ENCODE measurements at places on chromosomes 3 and 15.

DNA sequence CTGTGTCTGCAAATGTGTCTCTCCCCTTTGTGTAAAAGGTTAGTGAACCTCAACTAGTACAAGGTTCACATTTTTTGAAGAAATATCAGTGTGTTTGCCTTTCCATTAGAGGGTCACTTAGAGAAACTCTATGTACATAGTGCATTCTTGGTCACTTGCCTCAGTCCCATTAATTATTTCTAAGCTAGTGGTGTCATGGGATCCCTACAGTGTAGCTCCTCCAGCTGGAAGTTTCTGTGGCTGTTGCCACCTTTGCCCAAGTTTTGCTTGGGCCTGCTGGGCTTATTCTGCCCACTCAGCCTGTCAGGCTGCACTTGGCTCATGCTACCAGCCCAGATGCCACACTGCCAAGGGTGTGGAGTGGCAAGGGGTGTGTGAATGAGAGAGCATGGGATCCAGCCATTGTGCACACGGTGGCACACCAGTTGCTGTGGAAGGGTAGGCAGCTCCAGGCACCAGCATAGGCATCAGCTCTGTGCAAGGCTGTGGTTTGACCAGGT is 161.7 kb downstream of the ARPP21 start:
- no peak for DNase-seq

DNA sequence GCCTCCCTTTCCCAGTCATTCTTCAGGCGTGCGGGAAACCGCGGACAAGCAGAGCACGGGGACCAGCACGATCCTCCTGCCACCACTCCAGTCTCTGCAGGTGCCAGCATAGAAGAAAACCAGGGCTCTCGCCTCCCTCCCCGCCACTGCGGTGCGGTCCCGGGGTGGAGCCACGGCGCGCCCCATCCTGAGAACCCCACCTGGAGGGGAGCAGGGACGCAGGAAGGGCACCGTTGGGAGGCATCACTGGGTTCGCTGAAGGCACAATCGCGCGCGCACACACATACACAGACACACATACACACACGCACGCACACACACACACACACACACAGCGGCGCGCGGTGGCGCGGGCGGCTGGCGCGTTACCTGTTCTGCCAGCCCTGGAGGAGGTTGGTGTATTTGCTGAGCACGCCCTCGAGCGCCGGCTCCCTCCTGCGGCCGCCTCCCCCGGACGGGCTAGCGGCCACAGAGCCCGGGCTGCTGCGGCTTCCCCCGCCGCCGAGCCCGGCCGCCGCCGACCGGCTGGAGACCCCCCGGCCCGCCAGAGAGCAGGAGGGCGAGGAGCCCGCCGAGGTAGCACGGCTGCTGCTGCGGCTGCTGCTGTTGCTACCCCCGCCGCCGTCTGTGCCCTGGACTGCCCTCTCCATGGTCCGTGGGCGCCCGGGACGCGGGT is 394 bp downstream of the OSBPL10 start:
- DNase-seq: peak; percentile 31

DNA sequence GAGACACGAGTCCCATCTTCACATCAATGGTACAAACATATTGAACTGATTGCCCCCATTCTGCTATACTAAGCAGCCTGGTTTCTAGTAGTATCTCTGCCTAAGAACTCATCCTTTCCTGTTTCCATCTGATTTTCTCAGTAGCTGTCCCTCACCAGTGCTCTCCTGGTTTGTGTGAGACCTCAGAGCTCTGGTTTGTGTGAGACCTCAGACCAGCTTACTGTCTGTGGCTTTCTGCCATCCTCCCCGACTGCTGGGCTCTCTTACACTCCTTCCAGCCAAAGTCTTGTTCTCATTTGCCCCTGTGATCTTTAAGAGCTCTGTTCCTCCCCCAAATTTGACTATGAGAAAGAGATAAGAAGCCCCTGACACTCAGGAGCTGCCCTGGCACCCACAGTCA is 41.1 kb upstream of the NEDD4 start:
- no peak for DNase-seq

GRCh38 chr3:141311170-141311495 is 57.2 kb upstream of the ZBTB38 start:
- DNase-seq: no peak

DNA sequence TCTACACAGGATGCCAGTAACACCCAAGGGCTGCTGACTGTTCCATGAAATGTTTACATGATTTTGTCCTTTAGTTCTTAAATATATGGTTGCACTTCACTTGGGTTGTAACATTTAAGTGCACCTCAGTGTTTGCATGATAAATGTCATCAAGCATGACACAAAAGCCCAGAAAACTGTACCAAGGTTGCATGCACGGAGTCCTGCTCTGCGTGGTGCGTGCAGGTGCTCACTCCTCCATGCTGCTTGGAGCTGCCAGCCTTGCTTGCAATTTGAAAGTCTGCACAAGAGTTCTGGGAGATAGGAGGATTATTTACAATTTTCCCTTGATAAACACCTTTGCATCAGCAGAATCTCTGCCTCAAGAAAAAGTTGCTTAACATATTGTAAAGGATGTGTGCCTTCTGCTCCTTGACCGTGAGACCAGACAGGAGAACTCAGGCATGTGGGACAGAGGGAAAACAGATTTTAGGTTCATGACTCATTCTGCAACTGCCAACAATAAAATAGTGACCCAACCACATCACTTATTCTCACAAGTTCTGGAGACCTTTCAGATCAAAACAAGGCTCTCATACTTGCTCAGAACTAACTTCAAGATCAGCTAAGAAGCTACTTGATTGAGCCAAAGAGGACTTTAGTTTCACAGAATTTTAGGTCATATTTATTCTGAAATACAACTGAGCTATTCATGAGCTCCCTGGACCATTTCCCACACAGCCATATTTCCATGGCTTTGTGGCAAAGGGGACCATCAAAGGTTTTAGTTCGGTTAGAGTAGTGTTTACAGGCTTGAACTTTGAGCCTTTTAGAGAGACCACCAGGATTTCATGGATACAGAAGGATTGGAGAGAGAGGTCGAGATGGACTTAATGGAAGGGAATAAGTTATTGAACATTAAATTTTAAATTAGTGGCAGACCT is 128.4 kb upstream of the ZBED2 start:
- peak; percentile 81 for DNase-seq

DNA sequence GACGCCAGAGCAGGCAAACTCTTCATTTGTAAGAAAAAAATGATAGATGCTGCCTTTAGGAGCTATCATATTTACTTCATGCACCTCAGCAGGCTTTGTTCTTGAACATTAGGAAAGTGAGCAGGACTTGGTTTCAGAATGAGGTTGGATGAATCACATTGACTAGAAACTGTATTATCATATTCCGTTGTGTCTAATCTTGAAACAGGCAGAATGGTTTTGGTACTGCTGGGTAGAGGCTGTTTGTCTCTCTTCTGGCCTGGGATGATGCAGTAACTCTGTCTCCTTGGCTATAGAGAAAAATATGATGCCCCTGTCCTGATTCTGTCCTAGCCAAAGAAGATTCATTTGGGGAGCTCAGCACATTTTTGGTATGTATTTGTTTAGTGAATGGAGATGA is 344.2 kb upstream of the GRM7 start:
- DNase-seq: no peak

GRCh38 chr15:58556541-58556940 is 124.8 kb downstream of the LIPC start:
- no peak for DNase-seq

DNA sequence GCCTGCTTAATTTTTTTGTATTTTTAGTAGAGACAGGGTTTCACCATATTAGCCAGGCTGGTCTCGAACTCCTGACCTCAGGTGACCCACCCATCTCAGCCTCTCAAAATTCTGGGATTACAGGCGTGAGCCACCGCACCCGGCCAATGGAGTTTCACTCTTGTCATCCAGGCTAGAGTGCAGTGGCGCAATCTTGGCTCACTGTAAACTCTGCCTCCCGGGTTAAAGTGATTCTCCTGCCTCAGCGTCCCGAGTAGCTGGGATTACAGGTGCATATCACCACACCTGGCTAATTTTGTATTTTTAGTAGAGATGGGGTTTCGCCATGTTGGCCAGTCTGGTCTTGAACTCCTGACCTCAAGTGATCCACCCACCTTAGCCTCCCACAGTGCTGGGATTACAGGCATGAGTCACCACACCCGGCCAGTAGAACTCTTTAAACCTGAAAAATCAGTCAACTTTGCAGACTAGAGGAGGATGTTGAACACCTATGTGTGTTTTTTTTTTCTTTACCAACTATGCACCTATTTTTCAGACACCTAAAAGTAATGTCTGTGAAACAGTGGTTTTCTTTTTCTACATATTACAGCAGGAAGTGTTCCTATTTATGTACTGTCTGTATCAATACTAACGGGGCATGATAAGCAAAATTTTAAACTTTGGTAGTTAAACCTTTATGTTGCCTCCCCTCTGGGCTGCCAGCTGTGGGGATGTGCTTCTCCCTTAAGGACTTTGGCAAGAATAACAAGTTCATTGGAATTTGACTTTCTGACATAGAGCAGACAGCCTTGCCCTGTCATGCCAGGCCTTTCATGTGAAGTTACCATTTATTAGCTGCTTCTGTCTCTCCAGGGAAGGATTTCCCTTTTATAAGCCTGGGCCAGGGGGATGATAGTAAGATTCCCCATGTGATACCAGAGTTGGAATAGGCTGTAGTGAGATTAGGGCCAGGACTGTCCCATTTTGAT is 8.1 kb downstream of the ARIH2 start:
- DNase-seq: no peak

GRCh38 chr3:21913791-21914190 is 162.8 kb upstream of the ZNF385D start:
- DNase-seq: peak; percentile 82

DNA sequence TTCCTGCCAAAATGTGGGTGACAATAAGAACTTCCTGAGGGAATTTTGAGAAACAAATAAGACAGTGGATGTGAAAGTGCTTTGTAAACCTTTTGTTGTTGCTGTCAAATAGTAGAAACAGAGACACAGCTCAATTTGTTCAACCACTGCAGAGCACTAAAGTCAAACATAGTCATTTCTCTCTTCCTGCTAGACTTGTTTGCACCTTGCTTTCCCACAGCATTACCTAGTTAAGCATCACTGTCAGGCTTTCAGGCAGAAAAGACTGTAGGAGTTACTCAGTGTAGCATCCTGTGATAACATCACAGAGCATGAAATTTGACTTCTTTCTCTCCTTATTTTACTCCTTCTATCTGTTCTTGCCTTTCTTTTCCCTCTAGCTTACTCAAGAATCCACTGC is 27.1 kb downstream of the SLC12A1 start:
- no peak for DNase-seq

- no peak for DNase-seq
Measured at GRCh38 chr3:9834520-9835380, 9.1 kb downstream of the RPUSD3 start.

- DNase-seq: no peak
Measured at GRCh38 chr3:182730675-182731042, 62.6 kb upstream of the ATP11B start.

GRCh38 chr15:42427429-42428223 is 63.3 kb downstream of the ZNF106 start:
- DNase-seq: peak; percentile 91

GRCh38 chr15:83219026-83219425 is 11.4 kb upstream of the HDGFL3 start:
- no peak for DNase-seq

- DNase-seq: peak; percentile 52
Measured at GRCh38 chr15:28786521-28786920, 61.9 kb downstream of the GOLGA6L7 start.

- peak; percentile 89 for DNase-seq
Measured at GRCh38 chr3:138921316-138922292, 25.3 kb downstream of the FOXL2 start.

DNA sequence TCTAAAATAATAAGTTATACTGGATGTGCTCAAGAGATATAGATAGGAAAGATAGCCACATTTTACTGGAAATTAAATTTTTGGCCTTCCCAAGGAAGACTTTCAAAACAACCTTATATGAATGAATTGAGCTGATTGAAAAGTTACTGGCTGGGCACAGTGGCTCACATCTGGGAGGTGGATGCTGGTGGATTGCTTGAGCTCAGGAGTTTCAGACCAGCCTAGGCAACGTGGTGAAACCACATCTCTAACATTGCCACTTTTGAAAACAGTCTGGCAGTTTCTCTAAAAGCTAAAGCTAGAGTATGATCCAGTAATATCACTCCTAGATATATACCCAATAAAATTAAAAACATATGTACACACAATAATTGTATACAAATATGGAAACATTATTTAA is 231.4 kb upstream of the POU1F1 start:
- DNase-seq: no peak

GRCh38 chr3:67608034-67608433 is 46.4 kb downstream of the SUCLG2 start:
- no peak for DNase-seq

GRCh38 chr15:40911141-40911540 is 16.9 kb downstream of the VPS18 start:
- no peak for DNase-seq

GRCh38 chr3:55267206-55267930 is 219.7 kb downstream of the WNT5A start:
- DNase-seq: peak; percentile 64

DNA sequence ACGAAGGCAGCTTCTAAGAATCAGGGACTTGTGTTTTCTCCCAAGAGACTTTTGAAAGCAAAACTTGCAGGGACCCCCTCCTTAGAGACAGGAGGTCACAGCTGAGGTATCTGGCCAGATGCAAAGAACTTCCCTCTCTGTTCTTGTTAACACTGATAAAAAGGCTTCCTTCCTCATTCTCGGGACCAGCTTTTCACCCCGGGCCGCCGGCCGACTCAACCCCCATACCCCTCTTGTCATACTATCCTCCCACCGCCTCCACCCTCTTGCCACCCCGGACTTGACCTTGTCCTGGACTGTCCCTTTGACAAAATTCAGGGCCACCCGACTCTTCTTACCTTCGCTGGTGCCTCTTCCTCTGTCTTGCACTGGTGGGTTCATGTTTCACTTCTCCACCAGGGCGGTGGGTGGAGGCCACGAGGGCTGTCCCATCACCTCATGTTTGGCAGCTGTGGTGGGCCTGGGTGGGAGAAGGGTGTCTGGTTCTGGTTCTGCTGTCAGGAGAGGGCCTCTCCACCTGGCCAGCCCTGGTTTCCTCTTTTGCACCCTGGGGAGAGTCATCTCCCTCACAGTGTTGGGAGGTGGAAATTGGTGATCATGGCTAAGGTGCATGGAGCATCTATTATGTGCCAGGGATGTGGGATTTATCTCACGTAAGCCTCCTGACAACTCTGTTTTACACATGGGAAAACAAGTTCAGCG is 32.5 kb downstream of the BHLHE40 start:
- no peak for DNase-seq
